ENCODE measurements at places on chromosomes 3 and 15. TPM values are rescaled to one million over a fixed set of nuclear protein-coding genes. Genes with fewer than 3 reads are reported as not detected.

Gene SLC22A14
- not detected for polyA plus RNA-seq

Gene FHIT
- 0.17 TPM for polyA plus RNA-seq

Gene RAB6B
- polyA plus RNA-seq, result 2.3 TPM

Gene CD86
- not detected for polyA plus RNA-seq
